Karpas-422 (cell line): ENCODE measurements at places on chromosomes 2 and 18. TPM values are rescaled to one million over a fixed set of nuclear protein-coding genes. Genes with fewer than 3 reads are reported as not detected.
A peak's percentile ranks its signal among the peaks of the same experiment; 100 is the strongest.

DNA sequence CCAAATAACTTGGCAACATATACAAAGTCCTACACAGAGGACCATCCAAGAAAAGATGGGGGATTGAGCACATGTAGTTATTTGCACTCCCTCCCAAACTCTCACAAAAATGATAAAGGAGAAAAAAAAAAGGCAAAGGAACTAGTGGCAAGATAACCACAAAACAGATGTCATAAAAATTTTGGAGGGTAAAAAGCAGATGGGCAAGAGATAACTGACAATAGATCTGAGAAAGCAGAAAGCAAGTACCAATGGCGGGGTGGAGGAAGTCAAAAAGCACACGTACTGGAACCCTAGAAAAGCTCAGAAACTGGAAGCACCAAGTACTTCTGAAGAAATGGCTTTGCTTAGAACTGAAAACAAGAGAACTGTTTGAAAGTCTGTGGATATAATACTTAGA is 82.0 kb downstream of the WDPCP start:
- no peak for DNase-seq
- no peak overlapping the region for H3K4me3 ChIP-seq
- no peaks in the 10 kb centered on the region for H3K36me3 ChIP-seq
- no peak overlapping the region for H3K27ac ChIP-seq
- H3K4me1 ChIP-seq, result no peaks in the 10 kb centered on the region

GRCh38 chr2:128187032-128187654 is 96.1 kb downstream of the UGGT1 start:
- no peak for DNase-seq
- no peak overlapping the region for H3K27ac ChIP-seq
- peaks cover 41% of the 10 kb centered on the region; the same call in 1 of the 2 replicates for H3K36me3 ChIP-seq
- H3K27me3 ChIP-seq, result no peaks in the 10 kb centered on the region

DNA sequence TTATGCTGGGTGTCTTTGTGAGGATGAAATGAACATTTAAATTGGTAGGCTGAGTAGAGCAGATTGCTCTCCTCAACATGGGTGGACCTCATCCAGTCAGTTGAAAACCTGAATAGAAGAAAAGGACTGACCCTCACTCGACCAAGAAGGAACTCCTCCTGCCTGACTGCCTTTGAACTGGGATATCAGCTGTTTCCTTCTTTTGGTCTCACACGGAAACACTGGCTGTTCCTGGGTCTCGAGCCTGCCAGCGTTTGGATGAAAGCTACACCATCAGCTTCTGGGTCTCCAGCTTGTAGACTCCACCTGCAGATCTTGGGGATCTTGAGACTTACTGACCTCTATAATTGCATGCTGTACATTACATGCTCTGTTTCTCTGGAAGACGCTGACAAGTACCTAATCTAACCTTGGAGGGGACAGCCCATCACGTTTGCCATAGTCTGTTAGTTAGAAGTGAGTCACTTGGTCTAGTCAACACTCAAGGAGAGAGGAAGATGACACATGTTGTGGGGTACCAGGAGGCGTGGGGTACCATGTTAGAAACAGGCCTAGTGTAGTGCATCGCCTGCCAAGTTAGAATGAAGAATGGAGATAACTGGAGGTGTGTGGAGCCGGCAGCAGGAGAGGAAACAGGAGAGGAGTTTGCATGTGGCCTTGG is 267.0 kb downstream of the MREG start:
- H3K27ac ChIP-seq, result no peak overlapping the region
- H3K27me3 ChIP-seq, result 0 out of 2 replicates have a peak, but pooled peaks cover 1% of the 10 kb centered on the region
- H3K4me3 ChIP-seq, result no peak overlapping the region

- H3K4me3 ChIP-seq, result peak overlapping the region; percentile 99
- H3K36me3 ChIP-seq, result no peaks in the 10 kb centered on the region
- DNase-seq, result peak; percentile 82
- H3K27me3 ChIP-seq, result no peaks in the 10 kb centered on the region
These were observed 721 bp downstream of the ADAM17 start for GRCh38 chr2:9554921-9555296.

- no peaks in the 10 kb centered on the region for H3K36me3 ChIP-seq
- H3K27ac ChIP-seq, result no peak overlapping the region
- DNase-seq, result no peak
- H3K27me3 ChIP-seq, result no peaks in the 10 kb centered on the region
- peaks cover 11% of the 10 kb centered on the region for H3K4me1 ChIP-seq
These were observed 87.5 kb upstream of the COPS8 start for GRCh38 chr2:236998236-236998635.

- H3K27ac ChIP-seq, result no peak overlapping the region
- no peak for DNase-seq
- H3K4me1 ChIP-seq, result no peaks in the 10 kb centered on the region
- no peaks in the 10 kb centered on the region for H3K27me3 ChIP-seq
These were observed 82.3 kb downstream of the TWIST2 start for GRCh38 chr2:238930216-238930615.

TMEM169 gene
- not detected in 2 replicates for total RNA-seq
